NCI-H345 (cell line): ENCODE measurements at places on chromosomes 6 and 20.
A peak's percentile ranks its signal among the peaks of the same experiment; 100 is the strongest.

GRCh38 chr6:21846541-21847451 lies 253.2 kb downstream of the SOX4 start:
- DNase-seq: peak; percentile 91

DNA sequence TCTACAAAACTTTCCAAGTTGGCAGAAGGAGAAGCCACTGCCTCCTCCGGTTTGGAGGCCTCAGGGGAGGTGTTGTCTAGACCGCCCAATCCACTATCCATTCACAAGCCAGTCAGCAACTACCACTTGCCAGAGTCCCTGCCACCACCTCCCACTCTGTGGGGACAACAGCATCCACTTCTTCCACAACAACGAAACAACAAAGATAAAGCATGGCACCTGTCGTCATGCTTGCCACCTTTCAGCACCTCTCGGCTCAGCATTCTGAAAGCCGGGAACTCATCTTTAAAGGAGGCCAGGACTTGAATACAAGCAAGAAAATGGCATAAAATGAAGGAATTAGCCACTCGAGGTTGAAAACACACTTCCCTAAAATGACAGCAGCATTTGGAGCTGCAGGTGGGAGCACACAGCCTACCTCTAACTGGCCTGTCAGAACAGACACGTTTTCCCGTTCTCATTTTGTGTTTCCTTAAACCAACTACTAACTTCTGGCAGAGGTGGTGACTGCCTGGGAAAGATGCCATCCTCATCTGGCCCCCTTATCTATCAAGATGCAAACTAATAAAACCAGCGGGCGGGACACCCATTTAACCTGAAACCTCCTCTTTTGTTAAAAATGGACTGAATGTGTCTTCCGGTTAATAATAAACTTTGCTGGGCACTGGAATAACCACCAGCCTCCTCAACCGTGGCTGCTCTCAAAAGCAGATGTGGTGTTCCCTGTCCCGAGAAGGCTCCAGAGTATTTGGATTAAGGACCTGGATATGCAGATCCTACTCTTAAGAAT lies 21.7 kb downstream of the YTHDF1 start:
- no peak for DNase-seq

DNA sequence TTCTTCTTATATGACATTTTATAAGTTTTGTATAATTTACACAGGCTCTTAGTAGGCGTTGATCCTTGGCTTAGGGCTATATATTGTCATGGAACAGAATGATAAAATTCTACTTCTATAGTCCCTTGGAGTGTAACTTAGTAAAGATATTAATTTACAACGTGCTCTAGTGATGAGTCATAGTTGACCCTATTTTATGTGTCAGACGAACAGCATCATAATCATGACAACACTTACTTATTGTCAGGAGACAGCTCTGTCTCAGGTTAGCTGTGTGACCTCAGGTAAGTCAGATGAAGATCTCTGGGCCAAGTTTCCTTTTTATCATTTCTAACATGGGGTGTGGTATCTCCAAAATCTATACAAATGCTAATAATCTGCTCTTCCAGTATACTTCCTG lies 473.5 kb downstream of the UTRN start:
- DNase-seq: no peak

GRCh38 chr6:11909696-11910132 lies 102.4 kb upstream of the HIVEP1 start:
- no peak for DNase-seq

- no peak for DNase-seq
Measured at GRCh38 chr20:11287126-11287525, 613.3 kb upstream of the JAG1 start.

- no peak for DNase-seq
Measured at GRCh38 chr6:37620519-37620918, 77.2 kb downstream of the MDGA1 start.

GRCh38 chr6:79301290-79301689 lies 66.8 kb upstream of the HMGN3 start:
- no peak for DNase-seq

DNA sequence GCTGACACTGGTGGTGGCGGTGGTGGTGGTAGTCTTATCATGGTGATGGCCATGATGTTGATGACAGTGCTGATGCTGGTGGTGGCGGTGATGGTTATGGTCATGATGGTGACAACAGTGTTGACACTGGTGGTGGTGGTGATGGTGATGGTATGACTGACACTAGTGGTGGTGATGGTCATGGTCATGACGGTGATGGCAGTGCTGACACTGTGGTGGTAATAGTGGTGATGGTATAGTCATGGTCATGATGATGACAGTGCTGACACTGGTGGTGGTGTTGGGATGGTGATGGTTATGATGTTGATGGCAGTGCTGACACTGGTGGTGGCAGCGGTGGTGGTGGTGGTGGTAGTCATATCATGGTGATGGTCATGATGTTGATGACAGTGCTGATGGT lies 205.7 kb downstream of the CDH4 start:
- no peak for DNase-seq

GRCh38 chr6:149108038-149108748 lies 209.3 kb upstream of the TAB2 start:
- DNase-seq: no peak

GRCh38 chr6:131923356-131923755 lies 27.8 kb downstream of the CCN2 start:
- peak; percentile 37 for DNase-seq

DNA sequence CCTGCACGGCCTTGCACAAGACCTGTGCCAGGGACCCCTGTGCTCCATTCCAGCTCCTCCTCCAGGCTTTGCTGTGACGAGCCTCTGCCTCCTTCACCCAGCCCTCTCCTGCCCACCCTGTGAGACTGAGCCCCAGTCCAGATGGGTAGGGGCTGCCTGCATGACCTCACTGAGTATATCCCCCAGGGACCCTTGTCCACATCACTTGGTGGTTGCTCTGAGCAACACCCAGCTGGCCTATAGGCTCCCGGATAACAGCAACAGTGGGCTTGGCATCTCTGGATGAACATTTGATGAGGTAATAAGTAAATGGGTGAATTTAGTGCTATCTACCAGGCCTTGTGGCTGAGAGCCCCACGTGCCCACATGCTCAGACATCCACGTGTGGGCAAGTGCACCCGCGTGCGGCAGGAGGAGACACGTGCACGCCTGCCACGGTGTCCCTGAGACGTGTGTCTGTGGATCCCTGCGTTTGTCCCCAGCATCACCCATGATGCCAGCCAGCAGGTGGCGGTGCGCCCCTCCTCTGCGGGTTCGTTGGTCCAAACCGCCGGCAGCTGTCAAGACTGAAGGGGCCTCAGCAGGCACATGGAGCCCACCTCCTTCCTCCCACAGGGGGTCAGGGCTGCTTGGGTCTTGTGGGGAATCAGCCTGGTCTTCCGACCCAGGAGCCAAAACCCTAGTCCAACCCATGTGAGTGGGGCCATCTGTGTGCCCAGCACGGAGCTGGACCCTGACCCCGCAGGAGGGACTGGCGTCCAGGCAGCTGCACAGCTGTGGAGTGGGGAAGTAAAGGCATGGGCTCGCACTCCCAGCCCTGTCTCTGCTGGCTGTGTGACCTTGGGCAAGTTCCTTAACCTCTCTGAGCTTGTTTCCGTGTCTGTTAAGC lies 45.9 kb downstream of the FGD2 start:
- DNase-seq: peak; percentile 77

GRCh38 chr20:4711511-4711910 lies 10.2 kb upstream of the PRND start:
- no peak for DNase-seq

DNA sequence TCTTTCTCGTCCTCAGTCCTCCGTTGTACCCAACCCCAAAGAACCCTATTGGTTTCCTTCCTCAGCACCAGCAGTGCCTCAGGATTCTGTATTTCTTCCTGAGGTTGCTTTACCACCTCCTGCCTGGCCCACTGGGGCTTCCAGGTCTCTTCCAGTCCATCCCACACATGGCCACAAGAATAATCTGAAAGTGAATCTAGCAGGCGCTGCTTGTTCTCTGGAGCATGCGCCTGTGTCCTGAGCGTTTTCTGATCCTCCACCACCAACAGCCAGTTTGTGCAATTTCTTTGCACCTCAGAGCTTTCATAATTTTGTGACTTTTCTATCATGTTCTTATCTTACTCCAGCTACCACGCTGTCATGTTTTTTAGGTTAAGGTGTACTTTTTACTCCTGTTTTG lies 11.6 kb upstream of the HSP90AB1 start:
- no peak for DNase-seq

DNA sequence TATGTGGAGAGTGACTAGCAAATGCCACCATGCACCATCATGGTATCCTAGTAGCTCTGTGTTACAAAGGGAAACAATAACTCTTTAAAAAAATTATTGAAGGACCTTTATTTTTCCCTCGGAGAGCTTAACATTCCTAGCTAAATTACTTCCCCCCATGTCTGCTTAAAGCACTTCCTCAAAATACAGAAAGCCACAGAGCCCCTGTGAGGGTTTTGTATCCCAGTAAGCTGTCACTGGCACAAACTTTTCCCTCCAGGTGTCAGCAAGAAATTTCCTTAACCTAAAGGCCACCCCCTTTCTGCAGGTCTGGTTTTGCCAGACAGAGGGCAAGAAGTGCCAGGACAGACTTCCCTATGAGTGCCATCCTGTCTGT lies 340.0 kb upstream of the PRDM1 start:
- no peak for DNase-seq

- no peak for DNase-seq
Measured at GRCh38 chr6:102619585-102619984, 1226.1 kb downstream of the GRIK2 start.

DNA sequence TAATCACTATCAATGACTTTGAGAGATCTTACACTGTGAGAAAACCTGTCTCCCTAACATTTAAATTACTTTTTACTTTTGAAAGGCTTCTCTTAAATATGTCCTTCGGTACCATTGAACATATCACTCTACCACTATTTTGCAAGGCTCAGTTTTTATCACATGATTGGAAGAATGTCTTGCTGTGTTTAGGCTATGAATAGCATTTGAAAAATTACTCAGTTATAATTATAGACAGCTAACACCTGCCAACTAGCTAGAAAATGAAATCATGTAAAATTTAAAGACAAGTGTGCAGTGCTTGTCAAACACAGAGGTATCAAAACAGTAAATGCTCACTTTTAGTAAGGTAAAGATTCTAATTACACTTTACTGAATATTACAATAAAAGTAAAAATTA lies 11.0 kb downstream of the SESN1 start:
- DNase-seq: no peak

- no peak for DNase-seq
Measured at GRCh38 chr6:21692721-21693120, 99.2 kb downstream of the SOX4 start.

GRCh38 chr20:25090492-25091429 lies 8.8 kb upstream of the VSX1 start:
- peak; percentile 93 for DNase-seq

GRCh38 chr20:61814244-61814643 lies 251.4 kb downstream of the TAF4 start:
- DNase-seq: no peak

DNA sequence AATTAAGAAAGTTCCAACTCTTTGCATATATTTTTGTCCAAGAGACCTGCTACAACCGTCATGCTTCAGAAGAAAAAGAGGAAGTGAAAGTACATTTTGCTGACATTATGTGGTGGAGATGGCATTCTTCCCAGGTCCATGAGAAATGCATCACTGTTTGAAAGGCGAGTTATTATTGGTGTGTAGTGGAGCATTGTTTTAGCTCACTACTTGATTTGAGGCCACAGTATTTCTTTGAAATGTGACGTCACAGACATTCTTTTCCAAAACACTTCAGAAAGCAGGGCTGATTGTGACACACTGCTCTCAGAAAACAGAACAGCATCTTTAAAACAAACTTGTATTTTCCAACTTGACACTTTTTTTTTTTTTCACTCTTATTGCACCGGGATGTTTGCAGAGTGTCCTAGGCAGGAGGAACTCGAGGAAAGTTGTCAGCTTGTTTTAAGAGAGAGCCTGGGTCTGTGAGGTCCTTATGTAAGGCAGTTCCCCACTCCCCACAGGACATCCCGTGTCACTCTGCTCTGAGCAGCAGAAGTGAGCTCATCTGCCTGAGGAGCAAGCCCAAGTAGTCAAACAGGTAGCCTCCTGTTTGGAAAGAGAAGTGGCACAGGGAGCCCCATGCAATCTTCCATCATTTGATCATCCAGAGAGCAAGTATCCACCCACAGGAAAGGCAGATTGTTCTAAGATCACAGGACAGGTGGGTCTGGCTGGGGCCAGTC lies 1.1 kb downstream of the SPTLC3 start:
- DNase-seq: no peak

- no peak for DNase-seq
Measured at GRCh38 chr6:79430913-79431536, 106.2 kb downstream of the LCA5 start.

DNA sequence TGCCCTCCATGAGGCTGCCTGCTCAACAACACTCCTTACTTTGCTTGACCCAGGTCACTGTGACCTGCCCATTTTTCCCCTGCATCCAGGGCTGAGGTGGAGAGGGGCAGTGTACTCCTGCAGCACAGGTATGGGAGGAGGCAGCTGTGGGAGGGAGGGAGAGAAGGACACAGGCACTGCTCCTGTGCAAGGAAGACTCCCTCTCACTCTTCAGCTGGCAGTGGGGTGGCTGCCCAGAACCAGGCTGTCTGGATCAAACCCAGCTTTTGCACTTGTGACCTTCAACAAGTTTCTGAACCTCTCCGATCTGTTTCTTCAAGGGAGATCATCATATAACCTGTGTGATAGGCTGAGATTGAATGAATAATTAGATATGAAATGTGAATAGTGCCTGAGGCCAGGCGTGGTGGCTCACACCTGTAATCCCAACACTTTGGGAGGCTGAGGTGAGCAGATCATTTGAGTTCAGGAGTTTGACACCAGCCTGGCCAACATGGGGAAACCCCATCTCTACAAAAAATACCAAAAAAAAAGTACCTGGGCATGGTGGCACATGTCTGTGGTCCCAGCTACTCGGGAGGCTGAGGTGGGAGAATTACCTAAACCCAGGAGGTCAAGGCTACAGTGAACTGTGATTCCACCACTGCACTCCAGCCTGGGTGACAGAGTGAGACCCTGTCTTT lies 14.1 kb downstream of the TGIF2 start:
- DNase-seq: no peak

GRCh38 chr6:24431045-24431451 lies 28.3 kb downstream of the MRS2 start:
- peak; percentile 35 for DNase-seq

GRCh38 chr6:17817763-17818162 lies 111.0 kb upstream of the NUP153 start:
- DNase-seq: no peak

DNA sequence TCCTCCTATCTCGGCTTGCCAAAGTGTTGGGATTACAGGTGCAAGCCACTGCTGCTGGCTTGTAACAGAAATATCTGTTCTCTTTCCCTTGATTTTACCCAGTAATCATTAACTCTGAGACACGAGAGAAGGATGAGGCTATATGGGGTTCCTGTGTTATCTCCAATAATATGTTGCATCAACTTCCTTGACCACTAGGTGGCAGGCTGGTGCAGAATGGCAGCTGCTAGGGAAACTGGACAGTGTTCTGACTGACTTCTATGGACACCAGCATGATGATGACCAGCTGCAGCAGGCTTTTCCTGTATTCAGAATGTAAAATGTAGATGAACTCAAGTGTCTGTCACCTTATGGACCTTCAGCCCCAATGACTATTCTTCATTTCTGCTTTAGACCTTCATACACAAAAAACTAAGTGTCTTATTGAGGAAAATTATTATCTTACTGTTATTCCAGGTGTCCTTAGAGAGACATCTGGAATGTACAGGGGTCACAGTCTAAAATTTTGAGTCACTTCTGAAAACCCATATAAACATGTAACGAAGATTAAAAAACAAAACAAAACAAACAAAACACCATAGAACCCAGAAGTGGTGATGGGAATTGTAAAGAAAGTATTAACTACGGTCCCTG lies 20.4 kb upstream of the CD109 start:
- DNase-seq: peak; percentile 61
